ENCODE measurements at places on chromosomes 7 and 10. TPM values are rescaled to one million over a fixed set of nuclear protein-coding genes. Genes with fewer than 3 reads are reported as not detected.

Gene TRIM74
- total RNA-seq = 2.6 TPM

Gene SMKR1
- 1.1 TPM for total RNA-seq

Gene PITX3
- not detected for total RNA-seq

Gene PRPS1L1
- not detected for total RNA-seq

Gene TAF5
- total RNA-seq = 8.5 TPM

Gene CRHR2
- not detected for total RNA-seq

Gene CBLL1
- total RNA-seq = 47.9 TPM

Gene ANKRD30A
- not detected for total RNA-seq

Gene EBLN1
- not detected for total RNA-seq

Gene HACD1
- 0.27 TPM for total RNA-seq

Gene TUBB8
- not detected for total RNA-seq

Gene SPDYE9
- not detected for total RNA-seq

Gene SPDYE6
- not detected for total RNA-seq
